ENCODE measurements at places on chromosomes 11 and 22.

- peak; percentile 33 for DNase-seq
Measured at GRCh38 chr11:19664886-19665548, 47.6 kb upstream of the NAV2 start.

DNA sequence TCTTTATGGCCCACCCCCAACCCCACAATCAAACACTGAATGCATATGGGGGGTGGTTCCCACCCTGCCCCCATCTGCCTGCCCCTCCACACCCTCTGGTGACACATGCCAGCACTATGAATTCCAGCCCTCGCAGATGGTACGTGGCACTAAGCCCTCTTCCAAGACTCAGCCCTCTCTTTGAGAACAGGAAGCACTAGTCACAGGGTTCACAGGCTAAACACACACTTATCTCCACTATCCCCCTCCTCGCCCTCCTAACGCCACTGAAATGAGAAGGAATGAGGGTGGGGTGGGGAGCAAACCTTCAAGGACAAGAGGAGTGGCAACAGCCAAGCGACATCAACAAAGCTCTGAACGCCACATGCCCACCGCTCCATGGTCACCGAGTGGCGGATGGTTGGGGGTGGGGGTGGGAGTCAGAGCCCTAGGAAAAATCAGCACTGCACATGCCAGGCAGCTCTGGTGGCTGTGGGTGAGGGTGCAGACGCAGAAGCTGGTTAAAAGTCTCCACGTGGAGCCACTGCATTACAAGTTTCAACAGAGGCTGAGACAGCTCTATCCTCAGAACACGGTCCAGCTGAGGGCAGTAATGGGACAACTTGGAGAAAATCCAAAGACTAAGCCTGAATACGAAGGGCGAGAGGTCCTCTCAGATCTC lies 33.6 kb downstream of the TMEM184B start:
- DNase-seq = no peak

DNA sequence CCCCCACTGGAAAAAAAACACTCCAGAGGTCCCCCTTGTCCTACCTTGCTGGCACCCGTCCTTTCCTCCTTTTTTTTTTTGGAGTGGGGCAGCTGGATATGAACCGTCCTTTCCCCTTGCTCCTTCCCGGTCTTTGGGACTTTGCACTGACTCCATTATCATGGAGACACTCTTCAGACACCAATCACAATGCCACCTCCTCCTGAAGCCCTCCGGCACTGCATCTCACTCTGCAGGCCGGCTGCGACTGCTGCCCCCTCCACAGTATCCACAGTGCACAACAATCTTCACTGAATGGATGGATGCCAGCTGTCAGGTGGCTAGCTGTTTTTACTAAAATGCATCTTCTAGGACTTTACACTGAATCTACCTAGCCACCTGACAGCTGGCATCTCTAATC lies 12.7 kb upstream of the RGL4 start:
- DNase-seq = no peak

GRCh38 chr11:132439711-132440255 lies 1069.4 kb downstream of the NTM start:
- no peak for DNase-seq

DNA sequence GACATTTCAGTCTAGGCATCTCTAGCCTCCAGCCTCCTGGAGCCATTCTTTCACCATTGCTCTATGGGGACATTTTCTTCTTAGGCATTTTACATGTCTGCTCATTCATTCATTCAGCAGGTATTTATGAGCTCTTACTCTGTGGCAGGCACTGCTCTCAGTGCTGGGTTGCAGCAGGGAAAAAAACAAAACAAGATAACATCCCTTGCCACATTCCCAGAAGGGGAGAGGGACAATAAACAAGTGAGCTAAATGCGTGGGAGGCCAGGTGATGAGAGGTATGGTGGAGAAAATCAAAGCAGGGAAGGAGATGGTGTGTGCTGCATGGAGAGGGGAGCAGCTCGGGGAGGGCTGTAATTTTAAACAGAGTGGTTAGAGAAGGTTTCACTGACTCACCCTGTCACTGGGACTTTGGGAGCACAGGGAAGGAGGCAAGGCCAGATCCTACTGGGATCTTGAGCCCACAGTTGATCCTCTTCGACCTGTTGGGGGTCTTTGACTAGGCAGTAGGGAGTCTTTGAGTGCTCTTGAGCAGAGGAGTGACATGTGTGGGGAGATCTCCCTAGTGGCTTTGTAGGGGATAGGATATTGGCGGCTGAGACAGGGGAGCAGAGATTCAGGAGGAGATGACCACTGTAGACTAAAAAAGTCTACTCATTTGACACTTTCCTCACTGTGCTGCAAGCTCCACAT lies 17.0 kb downstream of the MICAL2 start:
- DNase-seq = no peak
